Anterior cingulate cortex (tissue), 58 donors: ENCODE measurements at places on chromosomes 11 and 22.

DNA sequence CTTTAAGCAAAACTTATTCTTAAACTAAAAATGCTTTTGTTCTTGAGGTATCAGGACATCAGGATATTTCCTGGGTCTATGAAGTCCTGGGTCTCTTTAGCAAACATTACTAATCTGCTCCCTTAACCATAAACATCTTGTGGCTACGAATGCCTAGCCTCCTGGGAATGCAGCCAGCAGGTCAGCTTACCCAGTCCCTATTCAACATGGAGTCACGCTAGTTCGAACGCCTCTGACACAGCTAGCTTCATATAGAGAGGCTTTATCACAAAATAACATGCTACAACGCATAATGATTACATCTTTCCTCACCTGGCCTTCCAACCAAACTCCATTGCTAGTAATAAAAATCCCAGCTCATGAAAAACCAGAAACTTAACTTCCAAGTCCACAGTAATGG lies 17.5 kb upstream of the FIBIN start:
- DNase-seq, result no peak

DNA sequence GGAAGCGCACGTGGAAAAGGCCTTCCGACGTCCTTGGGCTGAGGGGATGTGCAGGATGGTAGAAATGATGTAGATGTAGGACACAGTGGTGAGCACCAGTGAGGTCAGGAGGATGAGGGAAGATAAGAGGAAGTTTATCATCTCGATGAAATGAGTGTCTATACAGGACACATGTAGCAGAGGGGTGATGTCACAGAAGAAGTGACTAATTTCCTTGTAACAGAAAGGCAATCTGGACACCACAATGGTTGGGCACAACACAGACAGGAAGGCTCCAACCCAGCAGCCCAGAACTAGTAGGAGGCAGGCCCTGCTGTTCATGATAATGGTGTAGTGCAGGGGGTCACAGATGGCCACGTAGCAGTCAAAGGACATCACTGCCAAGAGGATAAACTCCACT lies 35.0 kb upstream of the OR6M1 start:
- DNase-seq, result no peak

GRCh38 chr11:45643598-45644260 lies 21.7 kb downstream of the CHST1 start:
- no peak for DNase-seq

DNA sequence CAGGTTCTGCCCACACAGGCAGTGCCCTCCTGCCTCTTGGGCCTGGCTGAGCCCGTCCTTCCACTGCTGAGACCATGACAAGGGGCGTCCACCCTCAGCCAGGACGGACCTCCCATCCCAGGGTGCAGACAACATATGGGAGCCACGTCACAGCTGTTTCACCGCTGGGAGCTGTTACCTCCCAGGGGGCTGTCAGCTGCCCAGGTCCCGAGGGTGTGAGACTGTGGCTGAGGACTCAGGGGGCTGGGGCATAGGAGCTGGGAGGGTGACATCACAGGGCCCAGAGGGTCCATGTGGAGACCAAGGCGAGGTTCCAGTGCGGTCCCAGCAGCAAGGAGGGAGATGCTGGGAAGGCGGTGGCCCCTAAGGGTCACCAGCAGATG lies 17.9 kb upstream of the CTSD start:
- no peak for DNase-seq

DNA sequence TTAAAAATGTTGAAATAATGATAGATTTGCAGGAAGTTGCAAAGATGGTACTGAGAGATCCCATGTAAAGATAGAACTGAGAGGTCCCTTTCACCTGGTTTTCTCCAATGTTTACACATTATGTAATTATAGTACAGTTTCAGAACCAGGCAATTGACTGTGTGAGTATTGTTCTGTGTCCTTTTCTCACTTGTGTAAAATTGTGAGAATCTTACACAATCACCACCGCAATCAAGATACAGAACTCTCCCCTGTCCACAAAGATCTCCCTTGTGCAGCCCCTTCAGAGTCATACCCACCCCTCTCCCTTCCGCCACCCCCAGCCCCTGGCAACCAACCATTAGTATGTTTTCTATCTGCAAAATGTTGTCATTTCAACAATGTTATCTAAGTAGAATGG lies 119.8 kb upstream of the NAV2 start:
- no peak for DNase-seq

DNA sequence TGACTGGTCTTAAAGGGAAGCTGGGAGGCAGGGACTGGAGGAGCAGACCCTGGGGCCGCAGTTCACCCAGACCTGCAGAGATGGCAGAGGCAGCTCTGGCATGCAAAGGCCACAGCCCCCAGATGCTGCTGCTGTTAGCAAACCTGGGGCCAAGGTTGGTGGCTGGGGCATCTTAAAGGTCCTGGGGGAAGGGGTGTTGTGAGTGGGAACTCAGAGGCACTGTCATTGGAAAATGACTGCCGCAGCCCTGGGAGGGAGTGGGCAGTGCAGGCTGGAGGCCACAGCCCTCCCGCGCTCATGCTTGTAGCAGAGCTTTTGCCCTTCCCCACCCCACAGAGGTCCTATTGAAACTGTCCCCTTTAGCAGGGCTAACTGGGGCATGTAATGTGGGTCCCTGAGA lies 111.8 kb downstream of the CTTN start:
- DNase-seq, result no peak

GRCh38 chr11:2737866-2738265 lies 38.1 kb upstream of the KCNQ1OT1 start:
- no peak for DNase-seq

DNA sequence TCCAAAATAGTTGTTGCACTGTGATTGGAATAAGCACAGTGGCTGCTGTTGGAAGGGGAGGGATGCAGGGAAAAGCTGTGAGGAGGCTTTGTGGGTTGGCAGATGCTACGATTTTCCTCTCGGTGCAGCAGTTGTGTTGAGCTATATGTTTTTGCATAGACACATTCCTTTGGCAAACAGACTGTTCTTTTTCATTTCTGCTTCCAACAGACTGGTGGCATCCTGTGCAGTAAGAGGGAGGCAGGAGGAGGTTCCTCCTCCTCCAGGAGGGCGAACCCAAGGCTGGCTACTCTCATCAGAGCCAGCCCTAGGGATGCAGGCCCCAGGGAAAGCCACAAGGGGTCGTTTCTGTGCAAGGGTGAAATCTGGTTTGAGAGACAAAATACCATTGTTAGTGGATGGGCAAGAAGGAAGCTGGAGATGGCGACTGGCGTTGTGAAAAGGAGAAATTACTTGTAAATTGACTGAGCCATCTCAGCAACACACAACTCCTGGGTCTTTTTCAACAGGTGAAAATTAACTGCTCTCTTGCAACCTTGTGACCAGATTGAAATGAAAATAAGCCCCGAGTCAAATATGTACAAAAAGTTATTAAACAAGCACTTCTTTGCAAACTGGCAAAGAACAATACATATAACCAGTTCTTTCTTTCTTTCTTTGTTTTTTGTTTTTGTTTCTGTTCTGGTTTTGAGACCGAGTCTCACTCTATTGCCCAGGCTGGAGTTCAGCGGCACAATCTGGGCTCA lies 26.5 kb upstream of the UBASH3B start:
- peak; percentile 42 for DNase-seq

DNA sequence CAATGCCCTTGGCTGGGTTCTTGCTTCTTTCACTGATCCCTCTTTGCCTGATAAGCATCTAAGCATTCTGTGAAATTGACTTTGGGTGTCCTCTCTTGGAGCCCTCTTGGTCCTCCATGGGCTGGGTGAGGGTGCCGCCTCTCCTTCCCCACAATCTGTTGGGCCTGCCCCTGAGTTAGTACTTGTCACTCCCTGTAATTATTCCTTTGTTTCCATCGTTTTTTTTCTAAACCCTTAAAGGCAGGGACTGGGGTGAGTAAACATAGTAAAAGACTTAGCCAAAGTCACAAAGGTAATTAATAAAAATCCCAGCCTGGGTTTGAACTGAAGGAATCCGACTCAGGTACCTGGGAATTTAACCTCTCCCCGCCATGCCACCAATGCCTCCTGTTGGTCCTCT lies 188.1 kb downstream of the MYO18B start:
- no peak for DNase-seq

DNA sequence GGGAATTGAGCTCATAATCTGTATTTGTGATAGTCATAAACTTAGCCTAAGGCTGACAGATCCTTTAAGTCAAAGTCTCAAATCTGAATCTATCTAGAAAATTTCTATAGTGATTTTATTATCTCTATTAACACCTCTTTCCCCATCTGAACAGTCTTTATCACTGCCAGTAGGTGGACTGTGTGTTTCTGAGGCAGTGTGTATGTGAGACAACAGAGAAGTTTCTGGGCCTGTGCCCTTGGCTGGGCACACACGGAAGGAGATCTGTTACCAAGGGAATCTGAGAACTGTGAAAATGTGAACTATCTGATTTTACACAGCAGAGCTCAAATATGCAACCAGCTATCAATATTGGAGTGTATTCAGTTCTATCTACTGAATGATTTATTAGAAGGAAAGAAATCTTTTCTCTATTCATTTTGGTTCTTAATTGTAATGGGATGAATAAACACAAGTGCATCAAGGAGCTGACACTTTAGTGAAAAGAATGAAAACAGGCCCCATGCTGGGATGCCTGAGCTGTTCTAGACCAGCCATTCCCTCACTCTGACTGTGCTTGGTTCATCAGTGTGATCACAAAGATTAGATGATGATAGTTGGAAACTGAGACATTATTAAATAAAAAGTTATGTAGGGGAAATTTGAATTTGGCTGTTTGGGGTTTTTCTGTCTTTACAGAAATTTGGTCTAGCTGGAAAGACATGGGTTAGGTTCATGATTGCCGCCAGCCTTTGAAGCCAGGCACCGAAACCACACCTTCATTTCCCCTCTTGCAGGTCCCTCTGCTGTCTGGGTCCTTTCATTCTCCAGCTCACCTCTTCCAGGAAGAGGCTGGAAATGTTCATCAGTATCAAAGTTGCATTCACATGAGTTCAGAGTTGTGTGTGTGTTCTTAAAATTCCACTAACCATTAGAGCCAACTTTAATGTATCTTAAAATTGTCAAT lies 68.1 kb downstream of the LIF start:
- no peak for DNase-seq

- peak; percentile 64 for DNase-seq
Observed at GRCh38 chr22:49525801-49526535, 301.7 kb downstream of the BRD1 start.

GRCh38 chr11:50187220-50187619 lies 154.5 kb downstream of the OR4C45 start:
- DNase-seq, result no peak
